ENCODE measurements at places on chromosomes 13 and 19.

- DNase-seq: no peak
Measured at GRCh38 chr13:113408562-113408961, 44.6 kb upstream of the GRTP1 start.

GRCh38 chr19:1389033-1389940, 5.6 kb downstream of the NDUFS7 start:
- DNase-seq: no peak

GRCh38 chr19:19274716-19275565, 1.8 kb upstream of the TM6SF2 start:
- no peak for DNase-seq

- no peak for DNase-seq
Measured at GRCh38 chr19:14450876-14451275, 17.8 kb downstream of the PKN1 start.

DNA sequence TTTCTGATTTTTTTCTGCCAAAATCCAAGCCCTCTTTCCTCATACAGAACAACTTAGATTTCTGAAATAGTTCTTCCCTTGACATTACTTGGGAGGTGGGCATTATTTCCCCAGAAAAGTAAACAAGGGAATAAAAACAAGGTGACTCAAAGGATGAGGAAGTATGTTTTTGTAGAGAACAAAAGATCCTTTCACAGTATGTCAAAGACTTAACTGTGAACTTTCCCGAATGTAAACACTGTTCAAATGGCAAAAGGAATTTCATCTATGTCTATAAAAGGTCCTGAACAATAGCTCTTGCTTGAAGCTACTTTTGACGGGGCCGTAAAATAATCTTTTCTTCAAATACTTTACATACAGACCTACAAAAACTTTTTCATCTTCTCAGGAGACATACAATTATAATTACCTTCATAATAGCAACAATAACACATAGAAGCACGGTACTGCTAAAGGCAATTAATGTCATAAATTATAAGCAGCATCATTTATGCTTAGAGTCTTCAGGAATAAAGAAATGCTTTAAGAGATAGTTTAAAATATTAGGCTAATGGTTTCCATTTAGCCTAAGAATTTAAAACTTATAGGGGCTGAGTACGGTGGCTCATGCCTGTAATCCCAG, 191.1 kb downstream of the RGCC start:
- DNase-seq: no peak

GRCh38 chr13:111241862-111242261, 78.6 kb upstream of the TEX29 start:
- DNase-seq: no peak

GRCh38 chr13:74193391-74193790, 59.2 kb upstream of the KLF12 start:
- no peak for DNase-seq

GRCh38 chr13:50326811-50327210, 311.6 kb downstream of the KCNRG start:
- DNase-seq: no peak

DNA sequence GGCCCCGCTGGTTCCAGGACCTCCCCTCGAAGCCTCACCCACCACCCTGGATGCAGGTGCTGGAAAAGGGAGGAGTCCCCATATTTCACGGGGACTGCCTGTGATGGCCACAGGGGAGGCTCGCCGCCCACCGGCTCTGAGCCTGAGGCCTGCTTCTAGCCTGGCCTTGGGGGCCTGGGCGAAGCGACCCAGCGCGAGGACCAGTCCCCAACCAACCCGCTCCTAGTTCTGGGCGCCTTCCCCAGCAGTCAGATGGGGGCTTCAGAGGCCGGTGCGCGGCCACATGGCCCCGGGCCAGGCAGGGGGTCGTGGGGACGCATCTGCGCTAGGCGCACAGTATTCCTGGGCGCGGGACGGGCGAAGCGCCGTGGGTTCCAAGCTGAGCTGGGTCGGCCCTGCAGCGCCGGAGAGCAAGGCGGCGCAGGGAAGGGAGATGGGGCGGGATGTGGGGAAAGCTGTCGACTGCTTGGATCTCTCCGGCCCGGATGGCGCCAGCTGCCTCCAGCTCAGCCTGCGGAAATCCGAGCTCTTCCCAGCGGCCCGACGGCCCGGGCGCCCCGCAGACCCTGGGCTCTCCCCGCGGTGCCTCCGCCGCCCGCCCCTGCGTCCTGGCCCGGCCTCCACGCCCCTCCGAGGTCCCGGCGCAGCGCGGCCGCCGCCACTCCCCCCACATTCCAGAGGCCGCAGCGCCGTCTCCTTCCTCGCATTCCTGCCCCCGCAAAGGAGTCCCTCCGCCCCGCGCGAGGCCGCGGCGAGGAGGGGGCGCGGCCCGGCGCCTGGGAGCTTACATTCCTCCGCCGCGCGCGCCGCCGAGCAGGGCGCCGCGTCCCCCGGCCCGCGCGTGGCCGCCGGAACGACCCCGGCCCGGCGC, at the start of gene WTIP:
Gene WTIP (plus strand): TSS at position 788 of the 871 bp plus-strand sequence. CDS start 217 bp downstream, outside the sequence.
- DNase-seq: no peak

DNA sequence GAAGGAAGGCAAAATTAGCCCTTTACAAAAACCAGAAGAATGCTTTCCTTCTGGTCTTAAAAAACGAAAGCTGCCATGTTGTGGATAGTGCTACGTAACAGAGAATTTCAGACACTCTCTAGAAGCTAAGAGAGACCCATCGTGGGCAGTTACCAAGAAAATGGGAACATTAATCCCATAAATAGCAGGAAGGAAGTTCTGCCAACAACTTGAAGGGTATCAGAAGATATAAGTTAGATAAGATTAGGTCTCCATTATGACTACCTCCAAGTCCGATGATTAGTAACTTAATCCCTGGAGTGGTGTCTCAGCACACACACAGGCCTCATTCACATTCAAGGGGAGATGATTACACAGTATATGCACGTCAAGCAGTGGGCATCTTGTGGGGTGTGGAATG, 115.7 kb upstream of the TRPC4 start:
- no peak for DNase-seq

DNA sequence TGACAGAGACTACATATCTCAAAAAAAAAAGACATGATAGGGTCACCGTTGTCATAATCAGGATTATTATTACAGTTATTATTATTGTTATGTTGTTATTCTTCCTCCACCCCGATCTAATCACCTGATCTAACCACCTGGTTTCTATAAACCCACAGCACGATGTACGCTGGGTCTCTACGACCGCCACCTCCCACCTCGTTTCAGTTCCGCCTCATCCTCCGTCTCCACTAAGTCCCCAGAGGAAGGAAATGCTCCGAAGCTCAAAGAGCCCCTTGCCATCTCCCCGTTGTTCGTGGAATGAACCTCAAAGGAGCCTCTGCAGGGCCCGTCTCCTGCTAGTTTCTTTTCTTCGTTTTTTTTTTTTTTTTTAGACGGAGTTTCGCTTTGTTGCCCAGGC, 15.9 kb upstream of the MEIS3 start:
- no peak for DNase-seq

- DNase-seq: no peak
Measured at GRCh38 chr13:25847145-25847544, 204.7 kb downstream of the SHISA2 start.

DNA sequence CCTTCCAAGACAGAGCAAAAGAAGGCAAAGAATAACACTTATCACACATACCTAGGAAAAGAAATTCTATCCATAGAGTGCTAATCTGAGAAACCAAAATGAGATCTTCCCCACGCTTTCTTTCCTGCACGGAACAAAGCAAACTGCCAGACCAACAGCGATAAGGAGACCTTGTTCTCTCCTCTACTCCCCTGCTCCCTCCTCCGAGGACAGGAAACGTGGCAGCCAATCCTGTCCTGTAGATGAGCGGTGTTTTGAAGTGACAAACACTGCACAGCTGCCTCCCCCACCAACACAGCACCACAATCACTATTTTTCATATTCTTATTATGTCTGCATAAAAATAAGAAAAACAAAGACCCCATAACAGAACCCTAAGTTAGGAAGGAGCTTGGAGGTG, 113.9 kb upstream of the IRS2 start:
- no peak for DNase-seq

DNA sequence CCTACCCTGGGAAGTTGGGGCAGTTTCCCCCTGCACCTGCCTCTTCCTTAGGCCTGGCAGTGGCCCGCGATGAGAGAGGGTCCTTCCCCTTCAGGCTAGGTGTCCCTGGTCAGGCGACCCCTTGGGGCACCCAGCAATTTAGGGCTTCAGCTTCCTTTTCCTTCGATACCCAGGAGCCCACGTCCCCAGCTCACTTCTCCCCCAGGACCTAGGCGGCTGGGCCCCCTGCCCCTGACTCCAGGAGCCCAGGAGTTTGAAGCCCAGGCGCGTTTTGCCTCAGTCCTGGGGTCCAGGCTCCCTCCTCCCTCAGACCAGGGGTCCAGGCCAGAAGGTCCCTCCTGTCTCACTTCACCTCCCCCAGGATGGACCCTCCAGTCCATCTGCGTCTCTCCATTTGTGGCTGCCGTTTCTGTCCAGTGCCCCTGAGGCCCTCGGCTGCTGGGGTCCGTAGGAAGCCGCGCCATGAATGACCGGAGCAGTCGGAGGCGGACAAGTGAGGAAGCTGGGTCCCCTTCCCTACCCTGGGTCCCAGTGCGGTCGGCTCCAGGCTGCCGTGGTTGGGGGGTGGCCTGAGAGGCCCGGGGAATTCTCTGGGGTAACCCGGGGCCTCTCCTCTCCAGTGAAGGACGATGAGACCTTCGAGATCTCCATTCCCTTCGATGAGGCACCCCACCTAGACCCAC, 714 bp downstream of the CCDC106 start:
- DNase-seq: no peak

GRCh38 chr13:83536941-83537340, 345.3 kb downstream of the SLITRK1 start:
- DNase-seq: no peak

- DNase-seq: no peak
Measured at GRCh38 chr19:41535029-41535622, 40.8 kb upstream of the CEACAM21 start.

DNA sequence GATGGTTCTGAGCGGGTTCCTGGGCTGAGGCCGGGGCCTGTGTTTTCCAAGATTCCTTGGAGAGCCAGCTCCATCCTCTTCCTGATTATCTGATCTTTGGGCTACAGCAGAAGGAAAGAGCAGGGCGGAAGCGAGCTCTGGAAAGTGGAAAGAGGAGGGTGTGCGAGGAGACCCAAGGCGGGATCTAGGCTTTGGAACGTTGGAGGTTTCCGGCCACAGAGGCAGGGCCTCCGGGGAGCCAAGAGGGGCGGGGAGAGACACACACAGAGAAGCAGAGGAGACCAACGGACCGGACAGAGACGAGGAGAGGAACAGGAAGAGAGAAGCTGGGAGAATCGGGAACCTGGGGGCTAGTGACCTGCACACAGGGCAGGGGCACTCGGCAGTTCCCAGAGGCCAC, at the start of gene CLEC11A:
Gene CLEC11A (plus strand): TSS at position 296 of the 400 bp plus-strand sequence. CDS start 162 bp downstream, outside the sequence.
- no peak for DNase-seq
